ENCODE measurements at places on chromosomes 2 and 18.

DNA sequence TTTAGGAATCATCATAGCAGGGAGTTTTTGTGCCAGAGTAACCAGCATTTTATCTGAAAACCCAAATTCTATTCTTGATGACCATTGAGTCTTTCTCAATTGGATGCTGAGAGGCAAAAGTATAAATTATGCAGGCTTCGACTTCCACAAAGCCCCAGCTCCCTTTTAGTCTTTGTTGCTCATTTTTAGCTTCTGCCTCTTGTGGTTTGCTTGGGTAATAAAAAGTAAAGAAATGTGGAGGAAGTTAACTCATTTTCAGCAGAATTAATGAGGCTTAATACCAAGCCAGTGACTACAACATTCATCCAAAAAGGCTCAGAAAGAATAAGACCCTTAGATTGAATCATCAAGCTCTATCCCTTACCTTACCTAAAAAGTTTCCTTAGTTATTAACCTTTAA lies 18.6 kb downstream of the ERMN start:
- DNase-seq, result no peak

DNA sequence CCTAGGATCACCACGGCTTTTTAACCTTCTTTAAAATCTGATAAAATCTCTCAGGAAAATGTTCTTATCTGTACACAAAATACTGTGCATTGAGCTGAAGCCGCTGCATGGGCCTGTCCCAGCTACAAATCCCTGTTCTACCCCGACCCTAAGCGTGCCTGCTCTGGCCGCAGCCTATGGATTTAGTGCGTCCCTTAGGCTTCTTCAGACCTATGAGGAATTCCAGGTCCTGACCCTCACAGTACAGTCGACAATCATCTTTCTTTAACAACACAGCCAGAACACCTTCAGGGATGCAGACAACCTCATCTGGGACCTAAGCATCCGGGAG lies 477 bp upstream of the WDCP start:
- DNase-seq, result no peak

- DNase-seq, result no peak
Measured at GRCh38 chr2:52613064-52613463, 1154.5 kb upstream of the CHAC2 start.

- no peak for DNase-seq
Measured at GRCh38 chr2:140508756-140509155, 1622.1 kb downstream of the LRP1B start.

- DNase-seq, result no peak
Measured at GRCh38 chr2:129199501-129199900, 780.0 kb upstream of the RAB6C start.

GRCh38 chr2:189086710-189087109 lies 92.9 kb downstream of the COL5A2 start:
- DNase-seq, result no peak

- no peak for DNase-seq
Measured at GRCh38 chr2:15927551-15928218, 12.7 kb upstream of the MYCN start.

- DNase-seq, result no peak
Measured at GRCh38 chr2:227020416-227020815, 143.6 kb downstream of the COL4A4 start.

DNA sequence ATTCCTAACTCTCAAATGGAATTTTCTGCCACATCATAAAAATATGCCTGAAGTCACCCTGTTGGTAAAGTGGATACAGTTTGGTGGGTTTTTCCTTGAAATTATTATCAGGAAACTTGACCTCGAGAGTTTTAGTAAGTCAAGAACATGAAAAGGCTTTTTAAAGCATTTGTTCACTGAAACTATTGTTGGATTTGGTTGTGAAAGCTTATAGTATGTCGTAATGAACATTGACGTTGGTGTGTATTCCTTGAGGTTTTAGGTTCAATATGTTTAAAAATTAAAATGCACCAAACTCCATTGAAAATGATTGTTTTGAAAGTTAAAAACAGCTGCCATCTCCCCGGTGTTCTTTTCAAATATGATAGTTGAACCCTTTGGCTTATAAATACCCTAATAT lies 30.8 kb downstream of the AOX1 start:
- no peak for DNase-seq

- no peak for DNase-seq
Measured at GRCh38 chr2:196427986-196428634, 211.4 kb upstream of the CCDC150 start.

- DNase-seq, result no peak
Measured at GRCh38 chr2:7625392-7626138, 708.4 kb downstream of the RNF144A start.

DNA sequence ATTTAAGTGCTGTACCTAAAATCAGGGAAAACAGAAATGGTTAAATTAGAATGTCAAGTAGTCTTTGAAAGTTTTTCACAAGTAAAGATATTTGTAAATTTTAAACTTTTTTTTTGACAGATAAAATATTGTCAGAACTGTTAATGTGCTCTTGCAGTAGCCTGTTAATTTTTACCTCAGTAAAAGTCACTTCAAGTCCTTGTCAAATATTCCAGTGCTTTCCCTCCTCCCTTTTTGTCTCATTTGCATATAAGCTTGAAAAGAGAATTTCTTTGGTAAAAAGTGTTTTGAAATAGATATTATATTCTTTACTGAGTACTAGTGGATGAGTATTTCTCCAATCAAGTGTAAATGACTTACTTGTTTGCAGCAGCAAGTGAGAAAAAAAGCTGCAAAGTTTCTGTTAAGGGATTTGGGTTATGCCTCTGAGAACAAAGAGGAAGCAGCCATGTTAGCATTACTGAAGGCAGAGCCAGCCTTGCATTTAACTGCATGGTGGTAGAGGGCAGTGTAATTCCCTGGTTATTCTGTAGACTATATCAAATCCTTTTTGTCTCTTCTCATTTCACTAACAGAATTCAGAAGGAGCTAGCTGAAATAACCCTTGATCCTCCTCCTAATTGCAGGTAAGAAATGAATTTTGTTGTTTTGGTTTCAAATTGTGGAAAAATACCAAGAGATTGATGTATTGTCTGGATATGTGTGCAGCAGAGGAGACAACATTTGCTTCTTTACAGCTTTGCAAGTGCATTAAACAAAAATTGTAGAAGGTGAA lies 3.2 kb downstream of the UBE2E3 start:
- DNase-seq, result no peak

GRCh38 chr2:62406573-62407043 lies 99.4 kb downstream of the TMEM17 start:
- DNase-seq, result no peak

DNA sequence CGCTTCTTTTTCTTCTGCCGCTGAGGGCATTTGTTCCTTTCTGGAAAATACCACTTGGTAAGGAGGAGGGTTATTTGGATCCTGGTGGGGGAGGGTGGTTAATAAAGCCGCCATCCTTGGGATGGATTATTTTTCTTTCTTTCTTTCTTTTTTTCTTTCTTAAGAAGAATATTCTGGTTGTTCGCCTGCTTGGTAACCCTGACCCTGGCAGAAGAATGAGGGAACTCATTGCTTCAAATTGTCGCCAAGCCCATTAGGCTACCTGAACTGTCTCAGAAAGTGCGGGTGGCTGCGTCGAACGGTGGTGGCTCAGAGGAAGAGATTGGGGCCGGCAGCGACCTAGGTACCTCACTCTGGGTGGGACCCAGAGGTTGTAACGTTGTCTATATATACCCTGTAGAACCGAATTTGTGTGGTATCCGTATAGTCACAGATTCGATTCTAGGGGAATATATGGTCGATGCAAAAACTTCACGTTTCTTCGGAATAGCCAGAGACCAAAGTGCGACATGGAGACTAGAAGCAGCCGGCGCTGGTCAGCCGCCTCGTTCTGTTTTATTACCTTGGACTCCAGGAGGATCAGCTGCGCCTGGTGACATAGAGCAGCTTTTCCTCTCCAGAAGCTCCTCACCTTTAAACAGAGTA lies 1.3 kb upstream of the HOXD4 start:
- DNase-seq, result no peak

- DNase-seq, result no peak
Measured at GRCh38 chr2:48874282-48874681, 118.8 kb upstream of the LHCGR start.

DNA sequence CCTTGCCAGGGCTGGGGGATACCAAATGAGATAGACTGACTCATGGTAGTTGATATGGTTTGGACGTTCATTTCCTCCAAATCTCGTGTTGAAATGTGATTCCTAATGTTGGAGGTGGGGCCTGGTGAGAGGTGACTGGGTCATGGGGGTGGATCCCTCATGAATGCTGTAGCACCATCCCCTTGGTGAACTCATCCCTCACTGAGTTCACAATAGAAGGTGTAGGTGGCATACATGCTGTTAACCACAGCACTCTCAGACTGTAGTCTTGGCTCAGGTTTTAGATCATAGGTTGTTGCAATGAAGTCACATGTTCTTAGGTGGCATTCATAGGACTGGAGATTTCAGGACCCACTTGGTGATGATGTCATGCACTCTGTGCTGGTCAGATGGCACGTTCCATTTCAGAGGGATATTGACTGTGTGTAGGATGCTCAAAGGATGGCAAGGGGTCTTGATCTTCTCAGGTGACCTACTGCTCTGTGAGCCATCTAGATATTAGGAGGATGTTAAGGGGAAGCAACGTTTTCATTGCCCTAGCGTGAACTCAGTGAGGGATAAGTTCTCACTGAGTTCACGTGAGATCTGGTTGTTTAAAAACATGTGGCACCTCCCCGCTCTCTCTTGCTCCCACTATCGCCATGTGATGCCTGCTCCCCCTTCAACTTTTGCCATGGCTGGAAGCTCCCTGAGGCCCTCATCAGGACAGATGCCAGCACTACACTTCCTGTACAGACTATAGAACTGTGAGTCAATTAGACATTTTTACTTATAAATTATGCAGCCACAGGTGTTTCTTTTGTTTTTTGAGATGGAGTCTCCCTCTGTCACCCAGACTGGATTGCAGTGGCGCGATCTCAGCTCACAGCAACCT lies 73.8 kb upstream of the ACAA2 start:
- DNase-seq, result no peak

DNA sequence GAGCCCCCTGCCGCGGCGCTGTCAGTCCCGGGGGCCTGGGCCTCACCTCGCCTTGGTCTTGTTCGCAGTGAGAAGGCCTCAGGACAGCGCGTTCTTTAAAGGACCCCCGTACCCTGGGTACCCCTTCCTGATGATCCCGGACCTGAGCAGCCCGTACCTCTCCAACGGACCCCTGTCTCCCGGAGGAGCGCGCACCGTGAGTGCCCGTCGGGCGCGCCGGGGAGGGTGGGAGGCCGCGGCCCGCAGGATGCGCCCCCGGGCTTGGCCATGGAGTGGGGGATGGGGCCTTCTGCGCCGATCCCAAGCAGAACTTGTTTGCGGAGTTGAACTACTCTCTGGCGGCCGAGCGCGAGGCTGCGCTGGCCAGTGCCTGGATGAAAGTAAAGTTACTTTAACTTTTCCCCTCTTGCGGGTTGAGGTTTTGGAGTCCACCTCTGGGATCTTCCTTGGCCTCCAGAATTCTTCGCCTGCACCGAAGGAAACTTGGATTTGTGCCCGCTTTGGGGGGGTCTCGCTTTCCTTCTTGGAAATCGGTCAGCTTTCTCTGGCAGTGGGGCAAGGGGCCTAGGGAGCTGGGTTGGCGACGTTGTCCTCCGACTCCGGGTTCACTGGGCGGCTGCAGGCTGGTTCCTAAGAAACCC lies 1.2 kb downstream of the TCF7L1 start:
- no peak for DNase-seq

DNA sequence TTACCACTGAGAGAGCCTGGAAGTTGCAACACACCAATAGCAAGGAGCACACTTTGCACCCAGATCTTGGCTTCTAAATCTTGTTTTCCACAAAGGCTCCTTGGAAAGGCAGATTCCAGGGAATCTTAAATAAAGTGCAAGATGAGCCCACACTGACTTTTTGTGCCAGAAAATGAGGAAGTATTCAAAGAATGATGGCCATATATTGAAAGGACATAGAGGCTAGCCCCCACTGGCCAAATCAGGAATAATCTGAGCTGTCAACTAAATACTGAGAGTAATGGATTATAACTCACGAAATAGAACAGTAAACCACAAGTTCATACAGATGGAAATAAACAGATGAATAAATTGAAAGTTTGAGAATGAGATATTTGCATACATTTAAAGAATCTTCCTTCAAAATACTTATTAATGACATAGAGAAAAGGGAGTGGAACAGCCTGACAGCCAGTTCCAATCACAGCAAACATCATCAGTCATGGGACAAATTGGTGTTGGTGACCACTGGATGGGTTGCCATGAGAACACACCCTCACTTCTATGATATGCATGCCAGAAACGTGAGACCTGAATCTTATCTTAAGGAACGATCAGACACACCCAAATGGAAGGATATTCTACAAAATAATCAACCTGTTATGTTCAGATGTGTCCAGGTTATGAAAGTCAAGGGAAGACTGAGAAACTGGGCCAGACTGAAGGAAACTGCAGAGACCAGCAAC lies 12.2 kb upstream of the ACKR3 start:
- DNase-seq, result no peak

- no peak for DNase-seq
Measured at GRCh38 chr18:36633961-36634412, 194.8 kb downstream of the TPGS2 start.

- no peak for DNase-seq
Measured at GRCh38 chr18:46373791-46374190, 269.6 kb downstream of the HAUS1 start.

DNA sequence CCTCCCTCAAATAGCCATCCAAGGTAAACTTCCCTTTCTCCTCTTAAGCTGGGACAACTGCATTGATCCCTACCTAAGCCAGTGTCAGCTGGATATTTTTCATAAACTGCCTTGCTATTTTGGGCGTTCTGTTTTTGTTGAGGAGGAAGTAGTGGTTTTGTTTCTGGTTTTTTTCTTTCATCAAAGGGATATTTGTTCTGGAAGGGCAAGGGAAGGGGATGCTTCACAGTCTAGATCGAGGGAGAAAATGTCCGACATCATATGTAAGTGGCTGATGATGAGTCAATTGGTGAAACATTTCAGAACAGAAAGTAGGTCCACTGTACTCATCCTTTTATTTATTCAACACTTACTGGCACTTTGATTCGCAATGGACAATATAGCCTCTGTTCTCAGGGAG lies 31.0 kb downstream of the TANC1 start:
- DNase-seq, result no peak

GRCh38 chr2:108924580-108925251 lies 64.3 kb downstream of the EDAR start:
- DNase-seq, result no peak

DNA sequence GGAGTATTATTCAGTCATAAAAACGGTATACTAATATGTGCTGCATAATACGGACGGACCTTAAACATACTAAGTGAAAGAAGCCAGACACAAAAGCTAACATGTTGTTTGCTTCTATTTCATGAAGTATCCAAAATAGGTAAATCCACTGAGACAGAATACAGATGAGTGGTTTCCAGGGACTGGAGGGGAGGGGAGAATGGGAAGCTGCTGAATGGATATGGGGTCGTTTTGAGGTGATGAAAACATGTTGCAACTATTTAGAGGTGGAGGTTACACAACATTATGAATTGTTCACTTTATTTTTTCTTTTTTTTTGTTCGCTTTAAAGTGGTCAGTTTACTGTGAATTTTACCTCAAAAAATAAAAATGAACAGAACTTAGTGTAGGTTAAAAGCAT lies 52.9 kb downstream of the RAB10 start:
- no peak for DNase-seq

- peak; percentile 26 for DNase-seq
Measured at GRCh38 chr2:118223992-118224894, 136.0 kb downstream of the INSIG2 start.

All from stimulated activated CD4-positive, alpha-beta T cell treated with anti-CD3 and anti-CD28 coated beads, Interleukin-4, amount 100 ng/mL, for 4 hours (primary cell).